ENCODE measurements at places on chromosomes 5 and 9.

DNA sequence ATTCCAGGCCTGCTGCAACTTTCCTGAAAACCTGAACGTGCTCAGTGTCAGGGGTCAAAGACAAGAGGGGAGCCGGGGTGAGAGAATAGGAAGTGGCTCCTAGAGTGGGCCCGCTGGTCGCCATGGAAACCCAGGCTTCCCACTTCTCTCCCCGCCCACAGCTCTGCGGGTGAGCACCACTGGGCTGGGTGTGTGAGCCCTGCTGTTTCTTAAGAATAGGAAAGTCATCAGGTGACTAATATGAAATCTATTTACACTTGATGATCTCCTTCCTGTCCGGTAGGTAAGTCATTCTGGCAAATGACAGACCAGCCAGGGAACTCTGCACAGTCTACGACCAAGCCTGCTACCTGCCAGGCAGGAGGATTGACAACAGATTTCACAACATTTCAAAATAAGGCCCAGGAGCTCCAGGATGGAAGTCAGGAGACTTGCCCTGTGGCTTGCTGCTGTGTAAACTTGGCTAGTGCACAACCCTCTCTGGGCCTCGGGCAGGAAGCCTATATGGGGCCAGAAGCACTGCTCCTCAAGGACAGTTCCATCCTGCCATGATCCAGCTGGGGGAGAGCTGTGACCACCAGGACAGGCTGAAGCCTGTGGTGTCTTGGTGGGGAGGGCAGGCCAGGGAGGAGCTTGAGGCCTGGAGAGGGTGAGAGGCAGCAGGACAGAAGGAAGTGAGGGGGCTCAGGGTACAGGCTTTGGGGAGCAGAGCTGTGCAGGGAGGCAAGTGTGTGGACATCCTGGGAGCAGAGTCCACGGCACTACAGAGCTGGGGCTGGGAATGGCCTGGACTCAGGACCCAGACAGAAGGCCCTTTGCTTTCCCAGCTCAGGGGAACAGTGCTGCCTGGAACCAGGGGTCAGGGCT, 60.6 kb downstream of the SHB start:
- DNase-seq: peak; percentile 30

DNA sequence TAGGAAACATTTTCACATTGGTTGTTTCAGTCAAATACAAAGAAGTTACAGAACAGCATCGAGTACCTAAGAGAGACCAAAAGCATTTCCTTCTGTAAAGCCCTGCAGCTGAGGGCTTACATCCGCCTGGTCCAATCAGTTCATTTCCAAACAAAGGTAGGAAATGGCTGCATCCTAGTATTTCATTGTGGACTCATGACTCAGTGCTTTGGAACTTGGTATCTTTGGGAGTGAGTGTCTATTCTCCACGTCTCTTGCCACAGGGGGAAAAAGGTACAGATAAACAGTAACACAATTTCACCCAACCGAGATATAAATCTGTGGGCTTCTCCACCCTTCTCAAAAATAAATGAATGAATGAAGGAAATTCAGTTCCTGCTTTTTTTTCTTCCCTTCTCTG, 75.4 kb downstream of the NFIB start:
- DNase-seq: no peak

- no peak for DNase-seq
Observed at GRCh38 chr5:2914981-2915484, 163.6 kb upstream of the IRX2 start.

DNA sequence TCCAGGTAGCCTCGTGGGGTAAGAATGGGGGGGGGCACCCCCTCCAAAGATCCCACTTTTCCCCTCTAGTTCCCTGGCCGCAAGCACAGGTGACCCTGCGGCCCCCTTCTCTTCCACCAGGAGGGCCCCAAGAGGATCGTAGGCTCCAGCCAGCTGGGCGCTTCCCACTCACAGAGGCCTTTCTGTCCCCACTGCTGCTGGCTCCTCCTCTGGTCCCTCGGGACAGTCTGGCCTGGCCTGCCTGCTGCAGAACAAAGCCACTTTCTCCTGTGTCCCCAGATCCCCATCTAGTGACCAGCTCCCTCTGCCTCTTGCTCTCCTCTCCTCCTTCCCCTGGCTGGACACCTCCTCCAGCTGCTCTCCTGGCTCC, 534 bp upstream of the SAPCD2 start:
- no peak for DNase-seq

DNA sequence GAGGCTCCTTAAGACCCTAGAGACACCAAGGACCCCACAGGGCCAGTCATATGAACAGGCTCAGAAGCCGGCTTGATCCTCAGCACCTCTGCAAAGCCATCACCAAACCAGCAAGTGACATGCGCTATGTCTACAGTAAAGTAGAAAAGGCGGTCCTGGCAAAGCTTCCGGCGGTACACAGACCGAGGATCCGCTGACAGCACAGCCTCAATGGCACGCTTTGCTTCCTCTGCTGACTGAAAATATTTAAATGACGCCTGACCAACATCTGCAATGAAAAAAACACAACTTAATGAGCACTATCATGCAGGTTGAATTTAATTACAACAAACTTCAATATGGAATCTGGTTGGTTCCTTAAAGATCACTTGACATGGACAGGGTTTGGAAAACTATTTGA, 17.6 kb downstream of the TRMO start:
- no peak for DNase-seq

DNA sequence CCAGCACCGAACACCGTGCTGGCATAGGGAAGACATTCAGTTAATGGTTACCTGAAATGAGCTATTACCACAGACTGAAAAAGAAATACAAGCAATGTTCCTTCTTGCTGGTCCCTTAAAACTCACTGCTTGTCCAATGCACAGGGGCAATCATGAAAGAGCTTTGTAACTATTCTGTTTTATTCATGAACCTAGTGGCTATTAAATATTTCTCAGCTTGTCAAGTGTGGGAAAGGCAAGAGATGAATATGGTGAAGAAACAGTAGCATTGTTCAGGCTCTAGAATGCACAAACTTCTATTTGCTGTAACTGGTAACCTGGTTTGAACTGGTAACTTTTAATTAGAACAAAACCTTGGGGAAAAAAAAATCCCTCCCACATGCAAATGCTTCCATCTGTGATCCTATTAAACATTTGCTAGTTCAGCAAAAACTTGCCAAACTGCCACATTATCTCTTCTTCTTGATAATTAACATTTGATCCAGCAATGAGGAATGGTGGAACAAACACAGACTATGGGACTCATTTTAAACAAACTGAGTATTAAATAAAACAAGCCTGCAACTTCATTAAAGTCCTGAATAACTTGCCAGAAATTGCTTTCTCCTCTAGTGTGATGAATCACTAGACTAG, 36.1 kb downstream of the YIPF5 start:
- no peak for DNase-seq

- no peak for DNase-seq
Observed at GRCh38 chr9:27073841-27074728, 34.9 kb upstream of the TEK start.

- no peak for DNase-seq
Observed at GRCh38 chr5:55407059-55407684, 99.4 kb downstream of the MTREX start.

DNA sequence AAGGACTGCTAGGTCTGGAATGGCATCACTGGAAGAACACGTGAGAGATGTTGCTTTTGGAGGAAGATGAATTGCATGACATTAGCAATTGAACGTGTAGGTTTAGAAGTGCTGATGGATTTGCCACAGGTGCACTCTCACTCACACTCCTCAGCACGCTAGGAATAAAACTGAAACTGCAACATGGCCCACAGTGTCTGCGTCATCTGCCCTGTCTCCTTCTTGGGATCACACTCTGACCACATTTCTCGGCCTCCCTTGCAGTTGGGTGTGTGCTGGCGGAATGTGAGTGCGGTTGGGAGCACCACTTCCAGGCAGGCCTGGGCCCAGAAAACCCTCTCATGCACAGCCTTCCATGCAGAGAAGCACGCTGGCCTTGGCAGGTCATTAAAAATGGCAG, 152.8 kb upstream of the LHFPL2 start:
- DNase-seq: no peak

- no peak for DNase-seq
Observed at GRCh38 chr5:158883502-158883901, 216.2 kb downstream of the EBF1 start.

- no peak for DNase-seq
Observed at GRCh38 chr5:27450607-27451006, 412.2 kb upstream of the CDH9 start.

GRCh38 chr5:8650186-8650585, 781.2 kb downstream of the MTRR start:
- DNase-seq: no peak

- no peak for DNase-seq
Observed at GRCh38 chr5:57594436-57594835, 111.8 kb upstream of the ACTBL2 start.

- DNase-seq: no peak
Observed at GRCh38 chr5:33490071-33490665, 49.4 kb downstream of the TARS1 start.

- DNase-seq: no peak
Observed at GRCh38 chr5:132476876-132477781, 13.4 kb downstream of the IRF1 start.

GRCh38 chr5:155471027-155471426, 457.5 kb downstream of the KIF4B start:
- no peak for DNase-seq

- no peak for DNase-seq
Observed at GRCh38 chr9:83219154-83219923, 156.4 kb upstream of the RASEF start.

DNA sequence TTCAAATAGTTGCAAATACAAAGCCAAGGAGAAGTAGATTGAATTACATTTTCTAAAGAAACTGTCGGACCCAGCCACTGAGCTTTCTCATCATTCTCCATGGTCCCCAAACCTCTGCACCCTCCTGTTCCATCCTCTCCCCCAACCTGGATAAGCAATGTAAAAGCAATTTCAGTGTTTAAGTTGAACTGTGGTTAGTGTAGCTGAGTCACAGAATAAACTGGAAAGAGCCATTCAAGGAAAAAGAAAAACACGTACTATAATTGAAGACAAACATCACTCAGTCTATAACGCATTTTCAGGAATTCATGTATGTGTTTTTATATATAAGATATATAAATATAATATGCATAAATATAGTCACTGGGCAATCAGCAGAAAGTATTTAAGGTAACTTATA, 54.1 kb upstream of the TMEM161B start:
- DNase-seq: no peak

DNA sequence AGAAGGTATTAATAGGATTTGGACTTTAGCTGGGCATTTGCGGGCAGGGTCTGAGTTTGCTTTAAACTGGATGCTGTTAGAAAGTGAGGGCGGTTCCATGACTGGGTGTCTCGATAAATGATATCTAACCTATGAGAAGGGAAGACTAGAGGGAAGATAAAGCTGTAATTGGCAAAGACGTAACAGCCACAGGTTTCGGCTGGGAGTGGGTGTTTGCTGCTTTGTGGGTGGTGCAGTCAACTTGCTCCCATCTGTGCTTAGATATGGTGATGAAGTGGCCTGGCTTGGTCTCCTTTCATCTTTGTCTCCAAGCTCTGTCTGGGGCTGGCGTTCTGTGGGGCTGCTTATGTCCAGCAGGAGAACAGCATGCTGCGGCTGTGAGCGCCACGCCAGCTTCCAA, 23.3 kb downstream of the OR2V1 start:
- no peak for DNase-seq

GRCh38 chr9:114501796-114502682, 3.2 kb downstream of the WHRN start:
- DNase-seq: no peak

- no peak for DNase-seq
Observed at GRCh38 chr5:92429646-92430045, 1046.5 kb upstream of the ARRDC3 start.

- DNase-seq: no peak
Observed at GRCh38 chr9:16516891-16517290, 353.6 kb downstream of the BNC2 start.

GRCh38 chr5:82336959-82337351, 58.8 kb upstream of the RPS23 start:
- DNase-seq: no peak

GRCh38 chr9:23321049-23321448, 505.0 kb downstream of the ELAVL2 start:
- no peak for DNase-seq

GRCh38 chr9:135770203-135770535, 68.2 kb downstream of the KCNT1 start:
- DNase-seq: no peak

DNA sequence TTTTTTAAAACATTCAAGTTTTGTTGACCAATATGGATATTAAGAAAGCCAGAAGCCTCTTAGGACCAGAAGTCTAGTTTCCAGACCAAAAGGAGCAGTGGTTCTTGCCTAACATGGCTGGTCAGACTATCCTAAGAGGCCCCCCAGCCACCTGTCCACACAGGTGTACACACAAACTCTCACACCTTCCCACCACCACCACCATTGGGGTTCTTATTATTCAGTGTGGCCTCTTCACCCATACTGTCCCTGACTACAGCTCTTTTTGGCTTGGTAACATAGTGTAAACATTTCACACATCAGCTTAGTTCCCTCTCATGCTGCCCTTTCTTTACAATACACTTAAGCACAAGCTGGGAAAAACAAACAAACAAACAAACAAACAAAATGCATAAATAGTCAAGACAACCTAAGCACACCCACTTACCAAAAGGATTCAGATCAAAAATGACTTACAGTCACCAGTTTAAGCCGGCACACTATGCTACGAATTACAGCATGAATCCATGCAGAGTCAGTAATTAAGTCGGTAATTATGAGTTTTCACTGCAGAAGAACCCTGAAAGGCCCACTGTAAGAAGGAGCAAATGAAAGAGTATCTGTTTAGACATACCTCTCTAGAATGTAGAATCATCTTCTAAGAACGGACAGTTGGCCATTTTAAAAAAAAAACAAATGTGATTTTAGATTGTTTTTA, 9.5 kb downstream of the LHFPL2 start:
- no peak for DNase-seq

- no peak for DNase-seq
Observed at GRCh38 chr5:142356349-142356715, 31.5 kb upstream of the SPRY4 start.

GRCh38 chr9:82308836-82309235, 320.3 kb downstream of the SPATA31D1 start:
- no peak for DNase-seq

DNA sequence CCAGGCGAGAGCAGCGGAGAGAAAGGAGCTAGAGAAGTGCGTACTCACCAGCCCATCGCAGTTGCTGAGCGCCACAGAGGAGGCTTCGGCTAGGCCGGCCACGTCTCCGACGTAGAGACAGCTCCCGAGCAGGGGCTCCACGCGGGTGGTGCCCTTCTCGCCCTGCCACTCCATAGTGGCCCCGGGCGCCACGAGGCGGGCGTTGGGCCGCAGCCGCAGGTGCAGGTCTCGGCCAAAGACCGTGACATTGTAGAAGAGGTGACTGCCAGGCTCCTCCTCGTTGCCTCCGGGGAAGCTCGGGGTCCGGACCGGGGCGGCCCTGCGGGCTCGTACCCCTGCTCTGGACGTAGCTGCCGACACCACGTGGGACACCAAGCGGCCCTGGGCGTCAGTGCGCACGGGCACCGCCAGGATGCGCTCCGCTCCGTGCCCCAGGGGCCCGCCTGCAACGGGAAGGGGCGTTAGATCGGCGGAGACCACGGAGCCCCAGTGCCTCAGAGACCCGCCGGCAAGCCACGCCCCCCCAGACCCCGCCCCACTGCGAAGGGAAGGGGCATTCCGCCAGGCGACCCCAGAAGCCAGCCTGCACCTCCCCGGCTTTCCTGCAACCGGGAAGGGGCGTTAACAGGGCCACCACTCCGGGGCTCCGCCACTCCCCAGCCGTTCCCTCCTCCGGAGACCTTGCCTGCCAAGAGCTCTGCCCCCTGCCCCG, 1.4 kb downstream of the ADAMTS2 start:
- no peak for DNase-seq

- DNase-seq: no peak
Observed at GRCh38 chr9:134066913-134067851, 644 bp downstream of the BRD3 start.
